ENCODE measurements at places on chromosomes 3 and 15.

GRCh38 chr15:54119051-54119450, 140.8 kb downstream of the UNC13C start:
- DNase-seq, result no peak

DNA sequence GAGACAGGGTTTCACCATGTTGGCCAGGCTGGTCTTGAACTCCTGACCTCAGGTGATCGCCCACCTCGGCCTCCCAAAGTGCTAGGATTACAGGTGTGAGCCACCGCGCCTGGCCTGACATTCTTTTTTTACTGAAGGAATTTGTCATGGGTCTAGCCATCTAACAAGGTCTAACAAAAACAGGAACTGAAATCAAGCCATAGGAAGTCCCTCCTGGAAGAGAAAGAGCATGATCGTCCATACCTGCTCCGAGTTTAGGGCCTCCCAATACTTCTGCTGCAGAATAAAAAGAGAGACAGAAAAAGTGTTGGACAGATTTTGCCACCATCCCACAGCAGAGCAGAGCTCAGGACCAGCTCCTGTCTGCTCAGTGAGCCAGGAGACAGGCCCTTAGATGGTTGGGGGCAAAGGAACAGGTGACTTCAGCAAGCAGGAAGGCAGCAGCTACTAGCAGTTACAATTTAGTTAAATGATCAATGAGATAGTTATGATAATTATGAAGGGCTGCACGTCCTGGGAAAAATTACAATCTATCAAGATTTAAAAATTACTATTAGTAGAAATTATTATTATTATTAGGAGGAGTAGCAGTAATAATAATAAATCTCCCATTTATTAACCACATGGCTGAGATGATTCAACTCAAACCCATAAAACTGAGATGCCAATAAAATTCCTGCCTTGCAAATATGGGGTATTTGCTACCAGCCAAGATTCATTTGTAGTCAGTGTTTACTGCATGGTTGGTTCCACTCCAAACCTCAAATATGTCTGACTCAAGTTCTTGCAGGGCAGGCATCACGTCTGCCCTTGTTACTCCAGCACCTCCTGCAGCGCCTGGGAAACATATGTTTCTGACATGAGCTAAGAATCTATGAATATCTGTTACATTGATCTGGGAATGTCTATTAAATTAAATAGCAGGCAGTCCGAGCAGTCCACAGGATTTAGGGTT, 40.1 kb downstream of the TMEM44 start:
- peak; percentile 100 for DNase-seq

DNA sequence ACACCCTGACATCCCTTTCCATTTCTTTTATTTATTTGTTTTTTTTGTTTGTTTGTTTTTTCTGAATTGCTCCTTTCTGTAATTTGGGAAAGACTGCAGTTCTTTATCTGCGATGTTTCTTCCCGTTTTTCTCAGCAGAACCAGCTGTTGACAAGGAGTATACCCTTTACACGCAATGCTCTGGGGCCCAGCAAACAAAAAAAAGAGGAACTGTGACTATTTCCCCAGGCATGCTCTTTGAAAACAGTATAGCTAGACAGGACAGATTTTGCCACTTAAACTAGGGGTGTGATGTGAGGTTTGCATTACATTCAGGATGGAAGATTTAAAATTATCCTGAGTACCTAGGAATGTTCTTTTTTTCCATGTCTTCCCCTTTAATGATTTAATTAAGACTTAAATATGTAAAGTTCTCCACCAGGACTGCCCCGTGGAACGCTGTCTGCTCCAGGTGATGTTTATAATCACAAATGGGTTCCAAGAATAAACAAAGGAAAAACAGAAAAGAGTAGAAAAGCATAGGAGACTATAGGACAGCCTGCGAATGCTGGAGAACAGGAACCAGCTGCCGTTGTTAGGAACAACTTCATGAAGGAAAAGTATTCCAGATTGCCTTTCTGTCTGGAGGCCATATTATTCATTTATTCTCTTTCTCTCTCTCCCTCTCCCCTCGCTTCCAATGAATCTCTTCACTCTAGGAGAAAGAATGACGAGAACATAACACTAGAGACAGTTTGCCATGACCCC, 43.3 kb downstream of the TGFBR2 start:
- no peak for DNase-seq

- no peak for DNase-seq
Observed at GRCh38 chr3:104878395-104878794, 488.3 kb upstream of the ALCAM start.

DNA sequence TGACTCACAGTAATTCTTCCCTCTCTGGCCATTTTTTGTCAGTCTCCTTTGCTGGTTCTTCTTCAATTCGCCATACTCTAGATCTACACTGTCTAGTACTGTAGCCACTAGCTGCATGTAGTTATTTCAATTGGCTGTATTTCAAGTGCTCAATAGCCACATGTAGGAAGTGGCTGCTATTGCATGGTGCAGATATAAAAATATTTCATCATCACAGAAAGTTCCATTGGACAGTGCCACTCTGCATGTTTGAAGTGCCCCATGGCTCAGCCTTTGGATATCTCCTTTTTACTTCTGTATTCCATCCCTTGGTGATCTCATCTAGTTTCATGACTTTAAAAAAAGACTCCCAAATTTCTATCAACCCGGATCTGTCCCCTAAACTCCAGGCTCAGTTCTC, 22.1 kb downstream of the PPP2R3A start:
- DNase-seq, result no peak

DNA sequence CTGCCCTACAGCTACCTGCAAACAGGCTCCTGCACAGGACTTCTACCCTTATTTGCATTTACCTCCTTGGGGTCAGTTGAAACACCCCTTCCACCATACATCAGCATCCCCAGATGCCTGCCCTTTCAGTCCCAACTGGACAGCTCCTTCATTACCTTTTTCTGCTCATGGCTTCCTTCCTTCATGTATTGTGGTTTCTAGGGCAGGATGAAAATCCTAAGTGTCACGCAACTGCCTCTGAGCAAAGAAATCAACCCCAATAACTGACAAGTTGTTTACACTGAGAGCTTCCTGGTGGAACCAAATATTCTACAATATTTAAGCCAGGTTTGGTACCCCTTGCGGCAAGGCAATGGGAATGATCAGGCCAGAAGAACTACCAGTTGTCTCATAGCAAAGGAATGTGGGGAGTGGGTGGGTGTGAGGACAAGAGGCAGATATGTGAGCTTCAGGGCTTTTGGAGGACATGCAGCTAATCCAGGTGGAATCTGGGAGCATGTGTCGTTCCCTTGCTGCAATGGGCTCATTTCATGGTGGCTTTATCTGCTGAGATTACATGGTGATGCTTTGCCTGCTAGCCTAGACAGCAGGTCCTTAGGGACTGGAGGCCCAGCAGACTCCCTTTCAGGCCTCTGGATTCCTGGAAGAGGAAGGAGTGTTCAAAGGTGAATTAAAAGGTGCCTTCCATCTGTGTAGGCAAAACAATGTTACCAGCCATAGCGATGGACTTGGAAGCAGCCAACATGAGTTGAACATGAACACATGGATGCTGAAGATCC, 34.9 kb downstream of the PPCDC start:
- no peak for DNase-seq

DNA sequence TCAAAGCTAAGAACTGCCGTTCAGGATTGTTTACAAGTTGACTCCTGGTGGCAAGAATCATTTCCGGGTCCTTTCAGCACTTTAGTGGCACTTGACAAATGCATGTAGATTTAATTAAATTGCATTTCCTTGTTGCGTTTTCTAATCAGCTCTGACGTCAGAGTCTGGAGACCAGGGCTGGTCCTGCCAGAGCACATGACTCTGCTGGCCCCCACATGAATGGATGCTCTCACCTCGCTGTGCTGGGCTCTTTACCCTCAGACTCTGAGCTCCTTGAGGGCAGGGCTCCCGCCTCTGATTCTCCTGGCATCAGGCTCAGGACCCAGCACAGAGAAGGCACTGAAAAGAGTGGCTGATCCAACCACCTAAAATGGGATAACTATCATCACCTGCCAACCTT, 69.4 kb downstream of the FEM1B start:
- DNase-seq, result no peak

DNA sequence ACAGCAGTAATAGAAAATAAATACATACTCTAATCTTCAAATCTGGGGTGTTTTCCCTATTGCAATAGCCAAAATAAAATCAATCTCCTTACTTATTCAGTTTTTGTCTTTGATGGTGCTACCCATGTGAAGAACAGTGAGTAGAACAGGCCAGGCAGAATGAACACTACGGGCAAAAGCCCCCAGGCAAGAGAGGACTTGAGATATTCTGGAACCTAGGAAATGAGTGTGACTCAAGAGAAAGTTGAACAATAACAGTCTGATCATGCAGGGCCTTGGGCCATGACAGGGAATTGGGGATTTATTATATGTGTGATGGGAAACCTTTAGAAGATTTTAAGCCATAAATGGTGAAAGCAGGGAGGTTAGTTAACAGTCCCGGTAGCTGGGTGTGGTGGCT, 14.0 kb upstream of the DUT start:
- no peak for DNase-seq

GRCh38 chr3:160134454-160134853, 90.8 kb upstream of the C3orf80 start:
- DNase-seq, result no peak

DNA sequence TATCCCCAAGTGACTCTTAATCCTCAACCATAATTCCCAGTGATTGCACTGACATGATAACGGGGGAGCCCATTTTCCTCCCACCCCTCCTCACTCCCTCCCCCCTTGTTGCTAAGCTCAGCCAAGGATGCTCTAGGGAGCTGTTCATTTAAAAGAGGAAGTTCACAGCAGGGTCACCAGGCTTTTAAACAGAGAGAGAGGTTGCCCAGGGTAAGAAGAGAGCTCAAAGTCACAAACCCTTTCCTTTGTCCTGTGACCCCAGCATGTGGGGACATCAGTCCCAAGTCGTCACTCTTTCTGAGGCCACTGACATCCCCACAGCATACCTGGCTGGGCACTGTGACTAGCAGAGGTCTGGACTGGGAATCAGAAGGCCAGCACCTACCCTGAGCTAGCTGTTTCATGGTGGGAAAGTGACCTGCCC, 144.1 kb downstream of the RORA start:
- no peak for DNase-seq

DNA sequence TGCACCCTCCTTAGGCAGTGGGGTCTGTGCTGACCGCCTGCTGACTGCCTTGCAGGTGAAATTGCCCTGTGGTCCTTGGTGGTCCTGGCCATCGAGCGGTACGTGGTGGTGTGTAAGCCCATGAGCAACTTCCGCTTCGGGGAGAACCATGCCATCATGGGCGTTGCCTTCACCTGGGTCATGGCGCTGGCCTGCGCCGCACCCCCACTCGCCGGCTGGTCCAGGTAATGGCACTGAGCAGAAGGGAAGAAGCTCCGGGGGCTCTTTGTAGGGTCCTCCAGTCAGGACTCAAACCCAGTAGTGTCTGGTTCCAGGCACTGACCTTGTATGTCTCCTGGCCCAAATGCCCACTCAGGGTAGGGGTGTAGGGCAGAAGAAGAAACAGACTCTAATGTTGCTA, 2.4 kb downstream of the RHO start:
- DNase-seq, result no peak

- no peak for DNase-seq
Observed at GRCh38 chr15:101504866-101505609, 15.5 kb upstream of the PCSK6 start.

GRCh38 chr15:73464602-73465001, 21.6 kb downstream of the REC114 start:
- no peak for DNase-seq

DNA sequence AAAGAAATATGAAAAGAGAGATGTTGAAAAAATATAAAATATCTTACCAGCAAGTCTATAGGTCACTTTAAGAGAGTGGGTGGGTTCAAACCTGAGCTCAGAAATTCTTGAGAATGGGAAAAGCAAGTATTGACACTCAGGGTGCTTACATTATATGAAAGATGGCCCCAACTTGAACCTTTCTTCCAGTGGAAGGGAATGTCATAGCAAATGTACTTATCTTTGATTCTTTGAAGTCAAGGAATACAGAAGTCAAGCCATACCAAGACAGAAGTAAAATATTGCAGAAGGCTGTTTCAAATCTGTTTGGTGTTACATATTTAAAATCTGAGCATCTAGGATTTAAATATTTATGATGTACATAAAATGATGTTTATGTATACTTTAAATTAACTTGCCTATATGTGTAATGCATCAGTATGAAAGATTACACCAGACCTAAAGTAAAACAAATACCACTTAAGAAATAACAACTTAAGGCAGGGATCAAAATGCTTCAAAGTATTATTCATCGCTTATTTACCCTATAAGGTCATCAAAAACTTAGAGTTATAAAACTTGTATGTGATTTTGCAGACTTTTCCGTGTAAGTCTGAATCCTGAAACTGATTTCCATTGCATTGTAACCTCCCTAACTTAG, 8.7 kb downstream of the MME start:
- DNase-seq, result no peak

DNA sequence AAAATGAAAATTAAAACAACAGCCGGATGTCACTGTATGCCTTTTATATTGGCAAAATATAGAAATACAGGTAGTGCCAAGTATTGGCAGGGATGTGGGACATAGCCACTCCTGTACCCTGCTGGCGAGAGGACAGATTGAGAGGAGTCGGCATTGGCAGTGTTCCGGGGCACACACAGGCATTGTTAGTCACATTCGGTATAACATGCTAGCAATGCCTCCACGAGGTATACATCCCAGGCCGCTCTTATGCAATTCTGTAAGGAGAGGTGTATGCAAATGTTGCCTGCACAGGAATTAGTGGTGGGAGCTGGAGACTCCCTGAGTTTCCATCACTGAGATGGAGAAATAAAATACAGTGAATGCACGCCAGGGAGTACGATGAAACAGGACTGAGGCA, 99.4 kb upstream of the DLG1 start:
- DNase-seq, result no peak

- DNase-seq, result peak; percentile 42
Observed at GRCh38 chr3:59502806-59503205, 453.0 kb upstream of the CFAP20DC start.

DNA sequence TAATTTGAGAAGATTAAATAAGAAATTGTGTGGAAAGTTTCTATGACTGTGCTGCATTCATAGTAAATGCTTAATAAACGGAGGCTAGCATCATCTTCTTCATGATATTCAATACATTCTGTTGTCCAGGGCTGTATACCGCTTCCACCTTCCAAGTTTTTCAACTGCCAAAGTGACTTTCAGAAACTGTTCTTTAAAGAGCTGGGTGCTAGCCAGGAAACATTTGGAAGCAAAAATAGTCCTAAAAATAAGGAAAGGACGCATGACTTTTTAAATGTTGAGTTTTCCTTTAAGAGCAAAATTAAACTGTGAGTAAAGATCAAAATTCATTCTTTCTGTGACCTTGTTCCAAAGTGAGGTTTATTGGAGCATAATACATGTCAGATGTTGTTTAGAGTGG, 9.4 kb upstream of the ERC2 start:
- no peak for DNase-seq

Data from kidney epithelial cell (primary cell).